ENCODE measurements at places on chromosomes 13 and 19. TPM values are rescaled to one million over a fixed set of nuclear protein-coding genes. Genes with fewer than 3 reads are reported as not detected.

Gene ZNF536
- total RNA-seq: 57.6 TPM

DNA sequence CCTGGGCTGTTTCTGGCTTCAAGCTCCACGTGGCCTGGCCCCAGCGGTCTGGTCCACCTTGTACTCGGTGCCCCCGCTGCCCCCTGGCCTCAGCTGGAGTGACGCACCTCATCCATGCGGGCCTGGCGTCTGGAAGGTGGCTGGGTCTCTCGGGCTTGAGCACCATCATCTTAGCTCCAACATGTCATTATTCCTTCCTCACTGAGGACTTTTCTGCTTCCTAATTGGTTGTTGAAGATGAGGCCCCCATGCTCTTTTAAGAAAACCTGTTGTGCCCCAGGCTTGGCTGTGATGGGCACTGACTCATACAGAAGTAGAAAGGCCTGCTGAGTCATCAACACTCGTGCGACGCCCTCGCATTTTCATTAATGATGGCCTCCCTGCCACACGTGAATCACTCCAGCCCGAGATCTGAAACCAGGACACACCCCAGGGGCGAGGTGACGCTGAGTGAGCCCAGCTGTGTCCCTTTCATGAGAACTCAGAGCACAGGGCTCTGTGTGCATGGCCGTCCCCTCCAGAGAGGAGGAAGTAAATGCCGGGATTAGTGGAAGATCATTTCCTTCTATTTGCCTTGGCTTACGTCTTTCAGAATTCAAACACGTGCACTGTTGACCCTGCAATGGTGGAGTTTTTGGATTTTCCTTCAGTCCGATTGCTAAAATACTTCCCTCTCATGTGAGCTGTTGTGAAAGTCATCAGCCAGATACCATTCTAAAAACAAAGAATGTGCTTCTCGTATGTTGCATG lies 14.0 kb upstream of the GJA3 start:
- DNase-seq: peak; percentile 23

DNA sequence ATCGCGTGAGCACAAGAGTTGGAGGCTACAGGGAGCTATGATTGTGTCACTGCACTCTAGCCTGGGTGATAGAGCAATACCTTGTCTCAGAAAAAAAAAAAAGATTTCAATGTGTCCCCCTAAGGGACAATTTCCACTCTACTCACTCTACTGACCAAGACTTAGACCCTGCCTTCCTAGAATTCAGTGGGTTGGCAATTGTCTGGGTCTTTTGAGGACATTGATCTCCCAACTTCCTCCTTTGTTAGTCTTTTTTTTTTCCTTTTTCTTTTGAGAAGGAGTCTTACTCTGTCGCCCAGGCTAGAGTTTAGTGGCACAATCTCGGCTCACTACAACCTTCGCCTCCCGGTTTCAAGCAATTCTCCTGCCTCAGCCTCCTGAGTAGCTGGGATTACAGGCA lies 2.2 kb downstream of the SPTBN4 start:
- DNase-seq: no peak

Gene ELANE
- 0.74 TPM for total RNA-seq

Data from testis (tissue), 5 donors.